ENCODE measurements at places on chromosomes 2 and 18.

DNA sequence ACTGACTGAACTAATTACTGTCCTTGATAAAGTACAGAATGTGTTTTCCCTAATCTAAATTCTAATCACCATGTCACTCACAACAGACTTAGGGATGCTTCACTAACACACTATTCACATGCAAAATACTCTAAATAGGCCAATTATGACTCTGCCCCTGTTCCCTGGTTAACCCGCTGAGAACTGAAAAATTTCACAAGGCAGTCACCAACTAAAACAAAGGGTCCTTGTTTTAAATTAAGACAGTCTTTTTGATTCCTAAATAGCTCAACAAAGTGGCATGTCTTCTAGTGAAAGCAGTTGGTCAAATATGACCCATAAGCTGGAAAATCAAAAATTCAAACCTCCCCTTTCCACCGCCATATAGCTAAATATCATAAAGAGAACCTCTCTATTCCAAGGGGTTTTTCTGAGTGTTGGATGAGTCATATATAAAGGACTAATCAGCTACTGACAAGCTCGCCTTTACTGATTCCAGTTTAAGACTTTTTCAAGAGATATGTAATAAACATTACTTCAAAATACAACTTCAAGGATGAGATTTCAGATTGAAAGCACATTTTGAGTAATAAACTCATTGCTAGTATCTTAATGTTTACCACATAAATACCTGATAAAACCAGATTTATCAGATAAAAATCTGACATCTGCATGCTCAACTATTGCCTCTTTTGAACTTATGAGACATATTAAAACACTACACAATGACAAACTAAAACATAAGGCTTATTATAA is 235.8 kb downstream of the TCF4 start:
- no peak for DNase-seq

DNA sequence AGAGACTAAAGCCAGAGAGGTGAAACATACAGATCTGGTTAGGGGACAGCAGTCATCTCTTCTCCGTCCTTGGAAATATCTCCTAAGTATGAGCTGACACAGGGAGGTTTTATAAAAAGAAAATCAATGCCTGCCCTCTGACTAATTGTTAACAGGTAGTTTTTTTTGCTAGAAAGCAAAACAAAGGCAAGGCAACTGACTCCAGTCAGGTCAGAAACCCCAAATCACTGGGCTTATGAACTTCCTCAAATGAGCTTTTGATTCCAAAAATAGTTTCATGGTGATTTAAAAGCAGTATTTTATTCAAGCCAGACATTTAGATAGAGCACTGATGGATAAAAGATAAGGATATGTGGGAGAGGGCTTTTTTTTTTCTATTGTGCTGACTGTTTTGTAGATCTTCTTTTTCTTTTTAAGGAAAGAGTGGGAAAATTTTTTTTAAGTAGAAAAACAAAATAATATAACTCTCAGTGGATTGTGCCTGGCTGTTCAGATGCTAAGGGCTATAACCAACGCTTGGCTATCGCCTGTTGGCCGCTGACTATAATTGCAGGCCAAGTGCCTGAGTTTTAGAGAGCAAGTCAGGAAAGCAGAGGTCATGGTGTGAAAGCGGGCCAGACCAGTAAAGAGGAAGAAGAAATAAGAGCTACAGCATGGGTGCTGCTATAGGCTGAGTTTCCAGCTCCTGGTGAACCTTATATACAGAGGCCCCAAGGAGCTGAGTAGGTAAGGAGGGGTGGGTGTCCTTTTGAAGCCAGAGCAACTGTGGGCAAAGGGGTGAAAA is 44.9 kb downstream of the MRPL35 start:
- DNase-seq: no peak

DNA sequence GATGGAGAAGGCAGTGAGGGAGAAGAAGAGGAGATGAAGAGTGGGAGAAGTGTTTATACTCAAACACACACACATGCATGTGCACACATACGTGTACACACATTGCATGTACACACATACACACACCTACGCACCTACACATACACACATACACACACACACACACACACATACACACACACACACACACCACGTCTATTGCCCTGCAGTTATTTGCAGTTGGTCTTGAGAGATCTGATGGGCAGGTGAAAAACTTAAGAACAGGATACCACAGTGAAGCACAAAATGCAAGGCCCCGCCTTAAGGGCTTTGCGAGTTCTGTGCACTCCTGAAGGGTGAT is 190.2 kb downstream of the MYCN start:
- DNase-seq: no peak

DNA sequence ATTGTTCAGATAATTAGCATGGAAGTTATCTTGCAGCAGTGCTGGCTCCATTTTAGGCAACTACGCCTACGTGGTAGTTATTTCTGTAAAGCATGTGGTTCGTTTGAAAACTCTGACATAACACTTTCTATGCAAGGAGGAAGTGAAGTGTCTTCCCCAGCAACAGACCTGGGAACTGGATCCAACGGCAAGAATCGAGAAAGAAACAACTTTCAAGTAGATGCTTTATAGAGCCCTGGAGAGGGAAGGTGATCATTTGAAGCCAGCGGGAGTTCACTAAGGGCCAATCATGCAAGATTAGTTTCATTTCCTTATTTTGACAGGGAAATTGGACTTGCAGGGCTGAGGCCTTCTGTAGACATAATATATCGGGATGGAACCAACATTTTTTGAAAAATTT is 218.3 kb downstream of the ACKR3 start:
- no peak for DNase-seq

DNA sequence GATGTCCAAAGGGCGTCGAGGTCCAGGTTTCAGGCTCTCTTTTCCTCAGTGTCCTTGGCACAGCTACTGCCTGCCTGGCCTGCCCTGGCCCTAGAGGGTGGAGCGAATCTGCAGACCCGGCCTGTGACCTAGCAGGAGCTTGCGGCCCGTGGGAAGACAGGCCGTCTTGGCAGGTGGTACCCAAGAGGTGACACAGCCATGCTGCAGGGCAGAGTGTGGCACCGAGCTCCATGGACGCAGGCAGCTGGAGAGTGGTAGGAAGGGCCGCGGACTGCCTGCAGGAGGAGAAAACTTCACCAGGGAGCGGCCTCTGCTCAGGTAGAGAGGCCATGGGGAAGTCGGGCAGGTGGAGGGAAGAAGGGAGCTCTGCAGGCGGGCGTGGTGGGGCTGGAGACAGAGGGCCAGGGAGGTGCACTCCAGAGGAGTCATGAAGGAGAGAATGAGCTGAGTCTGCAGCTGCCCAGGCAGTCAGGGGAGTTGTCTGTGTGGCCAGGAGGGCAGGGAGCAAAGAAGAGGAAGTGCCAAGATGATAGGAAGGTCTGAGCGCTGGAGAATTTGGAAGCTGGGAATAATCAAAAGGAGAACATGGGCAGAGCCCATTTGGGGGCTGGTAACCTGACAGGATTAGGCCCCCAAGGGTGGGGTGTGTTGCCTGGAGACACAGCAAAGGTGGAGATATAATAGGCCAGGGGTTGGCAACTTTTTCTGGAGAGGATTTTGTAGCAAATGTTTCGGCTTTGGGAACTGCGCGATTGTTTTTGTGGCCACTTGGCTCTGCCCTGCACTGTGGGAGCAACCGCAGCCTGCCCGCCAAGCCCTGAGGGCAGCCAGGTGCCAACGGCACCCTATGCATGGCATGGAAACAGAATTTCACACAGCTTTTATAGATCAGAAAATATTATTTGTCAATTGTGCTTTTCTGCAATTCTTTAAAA is 154.4 kb upstream of the PXDN start:
- no peak for DNase-seq

- DNase-seq: no peak
These were observed 1.7 kb downstream of the SCN1A start for GRCh38 chr2:166126007-166126639.

DNA sequence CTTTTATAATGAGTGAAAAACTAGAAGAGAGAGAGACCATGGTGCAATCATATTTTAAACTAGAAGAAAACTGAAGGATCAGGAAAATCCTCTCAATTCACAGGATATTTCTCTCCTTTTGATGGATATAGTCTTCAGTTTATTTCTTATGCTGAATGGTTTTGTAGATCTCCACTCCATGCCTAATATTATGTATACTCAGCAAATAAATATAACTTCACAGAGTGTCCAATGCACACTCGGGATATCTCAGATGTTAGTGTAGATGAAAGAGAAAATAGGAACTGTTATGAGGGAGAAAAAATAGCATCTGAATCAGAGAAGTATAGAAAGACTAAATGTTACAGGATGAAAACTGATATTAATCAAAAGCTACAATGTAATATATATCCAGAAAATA is 1324.5 kb upstream of the PIK3C3 start:
- DNase-seq: no peak

GRCh38 chr2:109335631-109336176 is 206.7 kb downstream of the SH3RF3 start:
- DNase-seq: no peak

GRCh38 chr2:18422432-18423165 is 137.9 kb downstream of the RDH14 start:
- no peak for DNase-seq

DNA sequence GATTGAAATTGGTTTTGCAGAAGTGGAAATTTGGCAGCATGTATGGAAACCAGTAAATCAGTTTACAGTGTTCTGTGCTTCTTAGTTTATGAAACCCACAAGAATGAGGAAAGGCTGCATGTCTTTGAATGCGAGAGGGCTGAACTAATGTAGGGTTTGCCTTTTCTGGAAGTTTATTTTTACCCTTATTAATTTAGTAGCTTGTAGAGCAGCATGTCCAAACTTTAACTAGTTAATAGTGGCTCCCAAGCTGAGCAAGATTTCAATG is 50.4 kb downstream of the LDLRAD4 start:
- DNase-seq: no peak

DNA sequence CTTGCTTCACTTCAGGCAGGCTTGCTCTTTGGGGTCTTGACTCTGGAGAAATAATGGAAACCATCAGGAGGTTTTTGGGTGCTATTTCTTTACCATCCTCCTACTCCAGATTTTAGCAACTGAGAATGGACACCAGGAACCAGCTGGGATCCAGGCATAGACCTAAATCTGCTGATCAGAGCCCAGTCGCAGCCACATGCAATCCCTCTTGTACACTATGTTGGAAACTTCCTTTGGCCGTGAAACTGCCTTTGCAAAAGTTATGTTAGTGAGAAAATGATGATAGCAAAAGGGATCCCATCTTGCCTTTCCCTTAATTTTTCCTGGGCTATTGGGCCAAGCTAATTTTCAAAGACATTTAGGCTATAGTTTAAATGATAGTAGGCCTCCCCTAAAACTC is 158.8 kb upstream of the ARL4C start:
- DNase-seq: no peak

GRCh38 chr18:34773378-34773777 is 63.3 kb downstream of the DTNA start:
- no peak for DNase-seq

- DNase-seq: no peak
These were observed 19.6 kb upstream of the IL1A start for GRCh38 chr2:112803691-112804521.

DNA sequence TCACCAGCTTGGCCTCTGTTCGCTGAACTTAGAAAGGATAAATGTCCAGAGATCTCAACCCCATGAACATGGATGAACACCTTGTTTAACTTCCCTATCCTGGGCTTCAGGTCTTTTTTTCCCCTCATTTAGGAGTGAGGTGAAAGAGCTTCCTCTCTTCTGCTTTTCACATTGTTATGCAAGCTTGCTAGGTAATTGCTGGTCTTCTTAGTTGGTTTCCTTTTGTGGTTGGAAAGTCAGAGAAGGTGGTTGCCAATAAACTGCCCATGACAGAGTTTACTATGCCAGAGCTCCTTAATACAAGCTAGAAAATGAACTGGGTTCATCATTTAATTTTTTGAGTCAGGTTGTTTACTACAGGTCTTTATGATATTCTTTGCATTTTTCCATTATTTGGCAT is 16.6 kb downstream of the SLC9A4 start:
- DNase-seq: no peak

DNA sequence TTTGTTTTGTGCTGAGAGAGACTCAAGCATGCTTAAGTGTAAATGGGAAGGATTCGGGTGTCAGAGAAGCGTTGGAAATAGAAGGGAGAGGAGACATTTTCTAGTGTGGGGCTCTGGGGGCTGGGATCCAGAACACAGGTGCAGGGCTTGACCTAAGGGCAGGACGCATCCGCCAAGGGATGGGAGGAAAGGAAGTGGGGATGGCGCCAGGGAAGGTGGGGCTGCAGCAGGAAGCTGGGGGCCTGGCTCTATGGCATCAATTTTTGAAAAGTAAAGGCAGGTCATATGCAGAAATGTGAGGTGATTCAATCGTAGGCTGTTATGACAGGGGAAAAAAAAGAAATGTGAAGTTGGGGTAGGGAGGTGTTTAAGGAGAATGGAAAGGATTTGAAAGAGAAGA is 143.2 kb upstream of the SERTAD2 start:
- no peak for DNase-seq

GRCh38 chr2:159445307-159445706 is 158.8 kb upstream of the WDSUB1 start:
- no peak for DNase-seq

DNA sequence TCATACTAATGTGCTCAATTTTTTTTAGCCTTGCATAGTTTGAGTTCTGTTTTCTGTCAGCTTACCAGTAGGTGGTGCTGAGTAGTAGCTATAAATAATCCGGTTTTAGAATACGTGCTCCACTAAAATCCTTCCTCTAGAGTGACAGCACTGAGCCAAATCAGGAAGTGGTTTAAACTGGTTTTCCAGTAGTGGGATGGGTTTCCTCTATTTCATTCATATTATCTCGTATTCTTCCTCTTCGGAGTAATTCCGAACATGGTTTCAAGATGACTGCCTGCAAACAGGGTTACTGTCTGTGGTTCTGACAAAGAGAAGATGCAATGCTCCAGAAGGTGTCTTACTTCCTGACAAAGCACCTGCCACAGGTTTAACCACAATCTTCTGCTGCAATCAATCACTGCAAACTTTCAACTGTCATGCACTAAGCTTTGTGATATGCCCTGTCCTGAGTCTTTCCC is 496.9 kb upstream of the VRK2 start:
- no peak for DNase-seq

DNA sequence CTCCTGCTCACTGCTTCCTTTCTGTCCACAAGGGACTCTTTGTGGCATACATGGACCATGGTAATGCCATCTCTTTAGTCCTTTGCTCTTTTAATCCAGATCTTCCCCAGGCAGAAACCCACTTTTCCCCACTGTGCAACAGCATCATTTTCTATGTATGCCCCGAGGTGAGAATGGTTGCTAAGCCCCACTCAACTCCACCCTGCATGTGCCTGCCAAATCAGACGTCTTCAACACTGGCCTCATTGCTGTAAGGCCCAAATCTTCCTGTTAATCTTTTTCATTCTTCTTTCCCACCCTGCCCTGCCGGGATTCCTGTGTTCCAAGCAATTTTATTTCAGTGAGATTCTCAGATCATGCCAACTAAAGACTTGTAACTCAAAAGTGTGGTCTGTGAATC is 328.4 kb downstream of the PAX3 start:
- no peak for DNase-seq

- no peak for DNase-seq
These were observed 43.4 kb downstream of the ZCCHC2 start for GRCh38 chr18:62566199-62566598.

- DNase-seq: no peak
These were observed 21.0 kb upstream of the TGFA start for GRCh38 chr2:70574618-70575017.

DNA sequence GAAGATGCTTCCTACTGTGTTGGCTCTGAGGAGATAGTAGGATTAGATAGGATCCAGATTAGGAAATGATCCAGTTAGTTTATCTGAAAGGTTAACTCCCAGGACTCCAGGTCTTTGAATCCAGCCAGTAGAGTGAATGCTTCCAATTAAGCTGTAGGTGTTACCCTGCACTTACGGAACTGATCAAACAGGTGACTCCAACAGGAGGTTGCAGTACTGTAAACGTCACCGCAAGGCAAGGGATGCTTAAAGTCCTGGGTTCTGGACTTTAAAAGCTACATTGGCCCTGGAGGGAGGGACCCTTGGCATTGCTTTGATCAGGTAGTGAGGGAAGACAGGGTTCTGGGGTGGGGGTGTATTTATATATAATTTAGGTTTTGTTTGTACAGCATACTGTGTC is 5.6 kb downstream of the LGALSL start:
- DNase-seq: no peak
